IPS-NIHi11 (cell line): ENCODE measurements at places on chromosomes 1 and 21.

DNA sequence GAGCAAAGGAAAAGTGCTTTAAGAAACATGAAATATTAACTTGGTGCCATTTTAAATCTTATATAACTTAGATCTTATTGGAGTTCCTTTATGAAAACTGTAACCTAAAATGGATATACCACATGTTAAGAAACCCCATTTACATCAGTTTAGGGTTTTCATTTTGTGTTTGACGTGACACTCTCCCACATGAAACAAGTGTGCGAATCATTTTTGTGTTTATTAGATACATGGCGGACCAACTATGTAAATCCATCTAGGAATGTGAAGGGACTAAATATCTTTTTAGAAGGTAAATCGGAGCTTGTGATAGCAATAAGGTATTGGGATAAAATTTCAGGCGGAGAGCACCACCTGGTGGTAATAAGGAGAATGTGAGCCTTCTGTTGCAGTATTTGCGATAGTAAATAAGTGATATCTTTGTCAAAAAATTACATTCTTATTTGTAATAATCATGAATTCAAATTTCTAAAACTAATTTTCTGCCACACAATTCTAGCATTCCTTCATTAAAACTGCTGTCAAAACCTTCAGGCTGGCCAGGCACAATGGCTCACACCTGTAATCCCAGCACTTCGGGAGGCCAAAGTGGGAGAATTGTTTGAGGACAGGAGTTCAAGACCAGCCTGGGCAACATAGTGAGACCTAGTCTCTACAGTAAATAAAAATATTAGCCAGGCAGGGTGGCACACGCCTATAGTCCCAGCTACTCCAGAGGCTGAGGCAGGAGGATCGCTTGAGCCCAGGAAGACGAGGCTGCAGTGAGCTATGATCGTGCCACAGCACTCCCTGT is 31.3 kb downstream of the SMAP2 start:
- peak; percentile 41 for DNase-seq

DNA sequence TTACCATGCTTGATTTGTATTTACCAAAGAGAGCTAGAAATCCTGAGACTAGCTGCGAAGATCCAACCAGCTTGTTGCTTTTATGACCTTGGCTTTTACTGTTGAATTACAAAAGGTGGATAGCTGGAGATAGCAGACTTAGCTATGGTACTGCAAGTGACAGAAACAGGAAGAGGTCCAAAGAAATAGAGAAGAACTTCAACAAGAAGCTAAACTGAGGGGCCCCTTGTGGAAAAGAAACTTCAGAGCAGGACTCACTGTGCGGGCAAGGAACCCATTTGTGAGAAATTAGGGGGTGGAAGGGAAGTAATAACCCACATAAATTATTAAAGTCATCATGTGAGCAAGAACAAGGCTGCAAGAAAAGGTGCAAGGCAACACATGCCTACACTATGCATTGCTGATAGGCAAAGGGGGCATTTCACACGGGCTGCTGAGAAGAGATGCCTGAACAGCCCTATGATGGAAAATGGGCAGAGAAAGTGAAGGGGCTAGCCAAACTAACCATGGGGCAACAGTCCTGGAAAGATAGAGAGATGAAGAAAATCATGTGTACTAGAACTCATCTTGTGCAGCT is 116.6 kb upstream of the PRDX6 start:
- no peak for DNase-seq

DNA sequence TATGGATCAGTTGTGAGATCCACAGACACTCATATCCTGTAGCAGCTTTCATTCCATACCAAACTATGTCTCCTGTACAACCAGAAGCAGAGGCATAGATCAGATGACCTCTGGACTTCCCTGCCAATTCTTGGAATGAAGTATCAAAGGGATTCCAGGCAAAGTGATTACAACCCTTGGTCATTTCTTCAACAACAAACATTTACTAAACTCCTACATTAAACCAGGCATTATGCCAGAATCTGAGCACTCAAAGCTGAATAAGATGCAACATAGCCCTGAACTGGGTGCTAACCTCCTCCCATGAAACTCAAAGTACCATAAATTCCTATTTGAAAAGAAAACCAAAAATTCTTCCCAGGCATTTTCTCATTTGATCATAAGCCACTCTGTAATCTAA is 121.2 kb upstream of the SGIP1 start:
- no peak for DNase-seq

- DNase-seq: no peak
Observed at GRCh38 chr1:9200441-9200840, 34.1 kb upstream of the H6PD start.
